ENCODE measurements at places on chromosomes 16 and 17.

- DNase-seq, result no peak
Measured at GRCh38 chr16:68022278-68022727, 729 bp downstream of the DDX28 start.

DNA sequence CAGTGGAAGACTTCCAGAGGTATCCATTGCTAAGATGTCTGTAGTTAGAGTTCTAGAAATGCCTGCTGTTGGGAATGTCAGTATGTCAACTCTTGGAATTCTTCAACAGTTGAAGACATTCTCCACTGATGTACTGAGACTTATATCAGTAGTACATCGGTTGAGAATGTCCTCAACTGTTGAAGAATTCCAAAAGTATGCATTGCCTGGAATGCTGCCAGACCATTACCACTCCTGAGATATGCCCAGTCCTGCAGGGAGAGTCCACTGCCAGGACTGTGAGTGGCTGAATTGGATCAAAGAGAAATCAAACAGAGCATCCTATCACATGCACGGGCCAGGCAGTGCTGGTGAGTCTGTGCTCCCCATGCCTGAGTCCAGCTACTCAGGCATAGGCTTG is 42.0 kb downstream of the IL21R start:
- no peak for DNase-seq

DNA sequence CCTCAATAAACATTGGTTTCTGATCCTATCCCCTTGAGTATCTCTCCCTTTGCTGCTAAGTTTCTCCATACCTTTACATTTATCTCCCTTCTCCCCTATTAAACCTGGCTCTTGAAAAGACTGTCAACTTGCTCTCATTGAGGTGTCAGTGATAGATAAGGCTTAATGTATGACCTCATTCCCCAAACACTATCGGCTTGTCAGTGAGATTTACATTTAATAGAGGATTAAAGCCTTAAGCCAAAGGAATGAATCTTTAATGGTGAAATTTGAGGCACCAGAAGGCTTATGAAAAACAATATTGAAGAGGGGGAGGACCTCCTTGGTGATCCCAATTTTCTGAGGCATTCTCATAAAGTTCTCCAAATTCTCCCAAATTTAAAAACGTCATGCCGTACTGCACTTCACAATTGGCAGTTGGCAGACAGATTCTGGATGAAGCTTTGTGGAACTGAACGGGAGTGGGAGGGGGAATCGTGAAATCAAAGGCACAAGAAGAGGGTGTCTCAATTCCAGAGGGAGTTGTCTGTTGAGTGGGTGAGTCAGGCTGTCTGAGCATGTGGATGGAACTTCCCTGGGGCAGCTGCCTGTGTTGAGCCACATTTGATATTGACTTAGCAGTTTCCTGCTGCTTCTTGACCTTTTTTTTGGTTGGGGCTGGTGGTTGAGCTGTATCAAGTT is 478.8 kb downstream of the NPIPA7 start:
- DNase-seq, result no peak

DNA sequence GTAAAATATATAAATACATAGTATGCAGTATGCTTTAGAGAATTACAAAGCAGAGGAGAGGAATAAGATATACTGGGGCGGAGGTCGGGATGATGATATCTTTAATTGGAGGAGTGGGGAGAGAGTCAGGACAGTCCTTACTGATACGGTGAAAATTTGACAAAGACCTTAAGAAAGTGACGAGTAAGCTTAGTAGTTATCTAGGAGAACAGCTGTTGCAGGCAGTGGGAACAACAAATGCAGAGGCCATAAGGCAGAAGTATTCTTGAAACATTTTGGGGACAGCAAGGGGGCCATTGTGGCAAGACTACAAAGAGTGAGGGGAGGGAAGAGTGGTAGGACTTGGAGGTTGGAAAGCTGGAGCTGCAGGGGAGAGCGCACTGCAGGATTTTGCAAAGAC is 22.3 kb upstream of the CDC6 start:
- DNase-seq, result no peak

DNA sequence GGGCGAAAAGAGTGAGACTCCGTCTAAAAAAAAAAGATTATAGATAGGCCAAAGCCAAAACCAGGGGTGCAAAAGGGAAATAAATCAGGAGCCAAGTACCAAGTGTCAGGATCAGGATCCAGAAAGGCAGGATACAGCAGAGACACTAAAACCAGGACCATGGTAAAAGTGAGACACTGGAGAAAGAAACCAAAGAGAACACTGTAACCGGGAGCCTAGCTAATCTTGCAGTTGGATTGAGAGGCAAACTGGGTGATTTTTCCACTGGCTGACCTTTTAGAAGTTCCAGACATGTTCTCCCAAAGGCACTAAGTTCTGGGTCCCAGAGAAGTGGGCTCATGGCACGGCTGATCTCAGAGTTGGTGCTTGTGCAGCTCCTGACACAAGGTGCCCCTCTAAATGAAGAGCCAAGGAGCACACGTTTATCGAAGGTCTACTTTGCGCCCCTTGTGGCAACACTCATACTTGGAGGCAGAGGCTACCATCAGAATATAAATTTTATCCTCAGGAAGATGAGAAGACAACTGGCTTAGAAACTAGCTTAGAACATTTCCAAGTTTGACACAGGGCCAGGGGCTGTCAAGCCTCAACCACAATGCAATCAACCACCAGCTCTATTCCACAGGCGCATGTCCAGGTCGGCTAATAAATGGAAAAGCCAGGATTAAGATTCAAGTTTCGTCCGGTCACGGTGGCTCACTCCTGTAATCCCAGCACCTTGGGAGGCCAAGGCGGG is 27.5 kb upstream of the HELZ start:
- no peak for DNase-seq

GRCh38 chr17:49497148-49498028 is 2.3 kb downstream of the NGFR start:
- no peak for DNase-seq

- DNase-seq, result no peak
Measured at GRCh38 chr17:79600071-79600470, 10.8 kb downstream of the RBFOX3 start.

DNA sequence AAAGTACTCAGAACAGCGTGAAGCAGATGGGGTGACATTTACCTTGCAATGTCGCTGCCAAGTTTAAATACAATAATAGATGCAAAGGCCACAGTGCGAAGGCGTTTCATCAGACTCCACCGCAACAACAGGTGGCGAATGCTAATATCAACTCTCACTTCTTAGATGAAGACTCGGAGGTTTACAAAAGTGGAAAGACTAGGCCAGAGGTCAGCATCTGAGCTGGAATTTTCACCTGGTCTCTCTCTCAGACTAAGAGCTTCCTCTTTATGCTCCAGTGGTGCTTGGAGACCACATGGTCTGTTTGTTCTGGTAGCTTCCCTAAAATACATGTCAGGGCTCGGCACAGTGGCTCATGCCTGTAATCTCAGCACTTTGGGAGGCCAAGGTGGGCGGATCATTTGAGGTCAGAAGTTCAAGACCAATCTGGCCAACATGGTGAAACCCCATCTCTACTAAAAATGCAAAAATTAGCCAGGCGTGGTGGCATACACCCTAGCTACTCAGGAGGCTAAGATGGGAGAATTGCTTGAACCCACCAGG is 169.1 kb downstream of the XYLT1 start:
- no peak for DNase-seq

GRCh38 chr16:6248199-6248598 is 1084.4 kb upstream of the RBFOX1 start:
- DNase-seq, result no peak

DNA sequence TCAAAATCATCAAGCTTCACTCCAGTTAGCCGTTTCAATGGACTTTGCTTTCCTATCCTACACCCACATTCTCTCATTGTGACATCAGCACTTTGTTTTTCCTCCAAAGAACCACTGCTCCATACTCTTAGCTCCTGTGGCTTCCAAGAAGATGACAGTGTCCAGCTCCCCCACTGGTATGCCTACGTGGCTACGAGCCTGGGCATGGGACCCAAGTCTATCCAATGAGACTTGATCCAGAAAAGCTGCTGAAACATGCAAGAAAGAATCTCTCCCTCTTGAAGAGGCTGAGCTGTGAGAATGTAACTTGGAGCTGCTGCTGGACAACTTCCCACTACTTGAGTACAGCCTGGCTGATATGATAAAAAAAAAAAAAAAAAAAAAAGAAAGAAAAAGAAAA is 9.4 kb downstream of the TOX3 start:
- DNase-seq, result no peak

DNA sequence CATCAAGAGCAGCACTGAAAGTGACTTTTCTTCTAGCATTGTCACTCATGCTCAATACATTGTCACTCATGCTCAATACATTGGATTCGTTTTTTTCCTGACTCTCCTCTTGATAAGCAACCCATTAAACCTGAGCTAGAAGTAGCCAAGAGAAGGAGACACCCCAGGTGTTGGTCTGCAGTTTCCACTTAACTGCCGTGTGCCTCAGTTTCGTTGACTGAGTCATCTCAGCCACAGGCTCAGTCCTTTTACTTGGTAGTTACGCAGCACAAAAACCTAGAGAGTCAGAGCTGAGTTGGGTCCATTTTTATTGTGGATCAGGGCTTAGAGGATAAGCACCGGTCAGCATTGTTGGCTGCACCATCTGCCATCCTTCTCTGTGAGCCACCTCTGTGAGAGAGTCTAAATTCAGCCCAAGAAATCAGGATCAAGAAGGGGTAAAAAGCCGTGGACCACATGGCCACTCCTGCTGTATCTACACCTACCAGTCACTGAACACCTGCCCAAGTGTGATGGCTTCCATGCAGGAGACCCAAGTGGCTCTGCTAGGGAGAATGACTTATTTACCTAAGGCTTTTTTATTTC is 11.3 kb downstream of the GINS2 start:
- DNase-seq, result peak; percentile 12

DNA sequence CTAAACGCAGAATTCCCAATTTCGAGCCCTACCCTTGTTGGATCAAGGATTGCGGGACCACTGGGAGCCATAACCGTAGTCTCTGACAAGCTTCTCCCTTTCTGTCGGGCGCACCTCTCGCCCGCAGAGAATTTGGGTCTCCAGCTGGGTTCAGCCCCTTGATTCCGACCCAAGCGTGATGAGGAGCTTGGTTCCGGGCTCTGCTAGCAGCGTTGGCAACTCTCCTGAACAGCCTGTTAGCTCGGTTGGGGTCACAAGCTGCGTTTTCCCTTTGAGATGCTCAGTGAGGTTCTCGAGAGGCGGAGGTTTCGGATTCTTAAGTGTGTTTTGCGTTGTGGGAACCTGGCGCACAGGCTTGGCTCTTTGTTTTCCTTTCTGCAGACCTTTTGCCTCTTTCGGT is 655 bp downstream of the ATXN1L start:
- DNase-seq, result peak; percentile 21

GRCh38 chr16:1678500-1679098 is 520 bp downstream of the JPT2 start:
- peak; percentile 38 for DNase-seq

GRCh38 chr16:88522276-88522949 is 47.8 kb upstream of the ZC3H18 start:
- DNase-seq, result no peak

- no peak for DNase-seq
Measured at GRCh38 chr17:9783050-9783449, 8.3 kb downstream of the DHRS7C start.

DNA sequence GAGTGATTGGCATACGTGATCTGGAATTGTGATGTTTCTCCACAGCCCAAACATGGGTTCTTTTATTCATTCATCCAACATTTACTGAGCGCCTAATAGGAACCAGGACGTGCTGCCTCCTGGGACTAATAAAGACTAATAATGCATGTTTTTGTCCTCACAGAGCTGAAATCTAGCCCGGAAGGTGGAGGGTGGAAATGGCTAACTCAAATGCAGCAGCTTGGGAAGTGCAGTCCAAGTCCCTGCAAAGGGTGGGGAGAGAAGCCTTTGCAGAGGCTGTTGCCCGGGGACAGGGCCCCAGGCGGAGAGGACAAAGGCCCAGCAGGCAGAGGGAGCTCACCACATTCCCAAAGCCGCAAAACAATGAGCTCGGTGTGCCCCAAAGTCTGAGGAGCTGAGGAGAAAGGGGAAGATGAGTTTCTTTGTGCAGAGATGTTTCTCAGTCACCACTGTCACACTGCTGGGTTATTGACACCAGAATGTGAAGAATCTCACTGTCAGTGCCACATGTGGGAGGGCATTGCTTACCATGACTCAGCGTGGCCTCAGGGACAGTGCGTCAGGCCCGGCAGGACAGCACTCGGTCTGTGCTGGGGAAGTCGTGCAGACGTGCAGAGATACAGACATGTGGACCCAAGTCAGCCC is 118.2 kb upstream of the CHMP6 start:
- DNase-seq, result no peak

GRCh38 chr16:2082171-2082982 is 34.6 kb downstream of the TSC2 start:
- no peak for DNase-seq

- DNase-seq, result no peak
Measured at GRCh38 chr16:89155184-89155679, 16.3 kb upstream of the CDH15 start.

DNA sequence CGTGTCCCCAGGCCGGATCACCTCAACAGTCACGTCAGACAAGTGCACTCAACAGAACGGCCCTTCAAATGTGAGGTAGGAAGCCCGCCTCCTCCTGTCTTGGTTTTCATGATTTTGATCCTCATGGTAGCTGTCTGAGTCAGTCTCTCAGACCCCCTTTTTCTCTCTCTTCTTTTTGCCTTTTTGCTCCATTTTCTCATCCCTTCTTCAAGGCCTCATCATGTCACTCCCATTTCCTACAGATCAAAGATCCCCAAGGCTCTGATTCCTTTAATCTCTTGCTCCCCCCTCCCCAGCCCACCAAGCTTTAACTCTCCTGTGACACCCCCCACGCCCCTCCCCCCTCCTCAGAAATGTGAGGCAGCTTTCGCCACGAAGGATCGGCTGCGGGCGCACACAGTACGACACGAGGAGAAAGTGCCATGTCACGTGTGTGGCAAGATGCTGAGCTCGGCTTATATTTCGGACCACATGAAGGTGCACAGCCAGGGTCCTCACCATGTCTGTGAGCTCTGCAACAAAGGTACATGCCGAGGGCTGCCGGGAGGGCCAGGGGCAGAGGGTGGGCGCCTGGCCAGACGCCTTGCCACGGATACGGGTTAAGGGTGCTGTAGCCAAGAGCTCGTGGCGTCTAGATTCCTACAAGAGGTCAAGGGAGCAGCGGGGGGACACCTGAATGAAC is 2.0 kb downstream of the MAZ start:
- DNase-seq, result peak; percentile 46

DNA sequence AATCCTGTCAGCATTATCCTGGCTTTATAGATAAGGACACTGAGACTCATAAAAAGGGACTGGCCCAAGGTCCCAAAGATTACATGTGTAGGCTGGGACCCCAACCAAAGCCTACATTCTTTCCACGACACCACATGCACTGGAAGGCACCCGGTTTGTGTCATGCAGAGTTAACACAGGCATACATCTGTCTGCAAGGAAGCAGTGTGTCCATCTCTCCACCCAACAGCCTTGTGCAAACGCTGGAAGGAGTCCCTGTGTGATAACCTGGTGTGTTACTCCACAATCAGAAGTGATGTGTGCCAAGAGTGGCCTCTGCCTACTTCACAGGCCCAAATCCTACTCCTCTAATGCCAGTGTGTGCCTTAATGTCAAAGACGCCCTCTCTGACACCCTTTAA is 139.8 kb downstream of the PARN start:
- DNase-seq, result no peak

GRCh38 chr16:57092786-57093411 is 516 bp downstream of the CPNE2 start:
- DNase-seq, result peak; percentile 52

All from activated CD4-positive, alpha-beta T cell treated with anti-CD3 and anti-CD28 coated beads, Interleukin-2, Interleukin-6, amounts not matched to agents 100 ng/mL and 50 ng/mL, durations not matched to agents 16 hours and 8 hours (primary cell).